ENCODE measurements at places on chromosomes 5 and 9.

DNA sequence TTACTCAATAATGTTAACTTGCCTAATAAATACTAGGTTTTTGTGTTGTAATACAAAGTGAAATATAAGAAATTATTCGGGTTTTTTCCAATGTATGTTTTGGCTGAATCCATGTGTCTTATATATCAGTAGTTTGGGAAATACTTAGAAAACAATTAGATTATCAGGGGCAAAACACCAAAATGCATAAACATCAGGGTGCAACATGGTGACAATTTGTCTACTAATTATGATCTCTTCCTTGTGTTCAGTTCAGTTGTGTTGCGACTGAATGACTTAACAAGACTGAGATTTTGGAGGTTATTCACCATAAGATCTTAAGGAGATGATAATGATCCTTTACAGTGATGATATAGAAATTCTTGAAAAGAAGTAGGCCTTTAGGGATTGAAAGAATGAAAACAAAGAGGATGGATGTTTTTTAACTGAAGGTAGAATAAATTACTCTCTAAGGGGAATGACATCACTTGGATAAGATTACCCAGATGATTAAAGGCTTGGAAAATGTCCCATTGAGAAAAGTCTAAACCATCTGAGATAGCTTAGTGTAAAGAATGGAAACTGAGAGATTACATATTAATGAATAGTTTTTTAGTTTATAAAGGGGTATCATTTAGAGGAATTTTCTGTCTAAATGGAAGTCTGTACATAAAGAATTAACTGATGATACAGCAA, 415.8 kb downstream of the SPATA31D1 start:
- no peak for DNase-seq

- no peak for DNase-seq
These were observed 539.9 kb downstream of the DMRTA1 start for GRCh38 chr9:22986556-22986955.

GRCh38 chr5:34053133-34053532, 10.1 kb upstream of the C1QTNF3 start:
- DNase-seq, result peak; percentile 87

GRCh38 chr5:115126303-115126702, 43.4 kb downstream of the TRIM36 start:
- no peak for DNase-seq

- DNase-seq, result no peak
These were observed 460.8 kb downstream of the DMAC1 start for GRCh38 chr9:7338586-7339281.

DNA sequence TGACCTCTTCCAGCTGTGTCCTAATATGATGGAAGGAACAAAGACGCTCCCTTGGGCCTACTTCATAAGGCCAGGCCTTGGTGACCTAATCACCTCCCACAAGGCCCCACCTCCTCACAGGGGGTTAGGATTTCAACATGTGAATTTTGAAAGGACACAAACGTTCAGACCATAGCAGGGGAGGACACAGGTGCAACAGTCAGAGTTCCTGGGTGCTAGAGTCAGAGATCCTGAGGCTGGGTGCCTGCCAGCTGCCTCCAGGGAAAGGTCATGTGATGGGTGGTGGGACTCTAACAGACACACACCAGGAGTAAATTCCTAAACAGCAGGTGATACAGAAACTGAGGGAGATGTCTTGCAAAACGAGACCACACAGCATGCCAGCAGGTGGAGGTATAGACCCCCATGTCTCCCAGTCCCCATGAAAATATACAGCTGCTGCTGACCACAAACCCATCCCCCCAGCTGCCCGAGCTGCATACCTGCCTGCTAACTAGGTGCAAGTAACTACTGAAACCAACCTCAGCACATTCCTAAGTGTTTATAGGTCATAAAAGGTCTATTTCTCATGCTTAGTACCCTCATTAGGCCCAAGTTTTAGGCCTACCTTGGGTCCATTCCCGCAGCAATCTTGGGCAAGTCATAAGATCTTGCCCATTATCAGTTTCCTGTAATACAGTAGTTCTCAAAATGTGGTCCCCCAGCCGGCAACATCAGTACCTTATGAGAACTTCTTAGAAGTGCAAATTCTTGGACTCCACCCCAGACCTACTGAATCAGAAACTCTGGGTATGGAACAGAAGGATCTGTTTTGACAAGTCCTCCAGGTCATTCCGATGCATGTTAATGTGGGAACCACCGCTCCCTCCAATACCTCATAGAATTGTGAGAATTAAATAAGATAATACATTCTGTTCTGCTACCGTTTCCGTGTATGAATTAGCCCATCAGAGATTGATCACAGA, 245.3 kb downstream of the ENC1 start:
- DNase-seq, result peak; percentile 96

DNA sequence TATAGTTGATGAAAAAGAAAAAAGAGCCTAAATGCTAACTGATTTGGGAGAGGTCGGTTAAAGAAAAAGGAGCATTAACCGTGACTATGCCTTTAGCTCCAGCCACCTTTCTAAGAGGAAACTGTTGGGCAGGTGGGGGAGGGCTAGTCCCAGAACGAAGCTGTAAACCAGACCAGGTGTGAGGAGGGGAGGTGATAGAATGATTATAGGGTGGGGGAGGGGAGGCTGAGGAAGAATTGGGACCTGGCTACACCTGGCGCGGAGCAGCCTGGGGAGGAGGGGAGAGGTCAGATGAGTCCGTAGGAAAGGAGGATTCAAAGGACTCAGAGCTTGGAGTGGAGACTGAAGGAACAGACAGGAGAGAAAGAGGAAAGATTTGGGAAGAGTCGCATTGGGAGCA, 73.4 kb downstream of the PHAX start:
- no peak for DNase-seq

DNA sequence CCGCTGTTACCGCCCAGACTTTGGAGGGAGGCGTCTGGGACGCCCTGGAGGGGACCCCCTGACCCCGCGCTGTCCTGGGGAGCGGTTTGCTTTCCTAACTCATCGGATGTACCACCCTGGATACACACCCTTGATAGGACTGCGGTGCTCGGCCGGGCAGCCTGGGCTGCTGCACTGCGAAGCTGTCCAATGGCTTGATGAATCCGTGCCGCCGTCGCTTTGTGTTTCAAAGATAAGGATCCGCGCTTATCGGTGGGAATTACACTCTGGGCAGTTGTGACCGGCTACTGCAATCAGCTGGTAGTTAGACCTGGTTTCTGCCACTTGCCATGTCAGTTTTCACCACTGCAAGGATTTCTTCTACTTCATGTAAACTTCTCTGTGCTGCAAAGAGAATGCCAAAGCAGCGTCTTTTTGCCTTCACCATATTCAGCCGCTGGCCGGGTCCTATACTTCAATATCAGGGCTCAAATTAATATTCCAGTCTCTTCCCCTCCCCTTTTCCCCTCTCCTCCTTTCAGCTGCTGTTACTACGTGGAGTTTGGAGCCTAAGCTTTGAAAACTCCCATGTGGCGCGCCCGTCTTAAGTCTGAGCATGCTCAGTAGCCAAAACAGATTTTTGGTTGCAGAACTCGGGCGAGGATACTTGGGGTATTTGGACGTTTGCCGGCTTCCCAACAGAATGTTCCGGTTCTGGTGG, 727 bp downstream of the SMAD5 start:
- peak; percentile 67 for DNase-seq

DNA sequence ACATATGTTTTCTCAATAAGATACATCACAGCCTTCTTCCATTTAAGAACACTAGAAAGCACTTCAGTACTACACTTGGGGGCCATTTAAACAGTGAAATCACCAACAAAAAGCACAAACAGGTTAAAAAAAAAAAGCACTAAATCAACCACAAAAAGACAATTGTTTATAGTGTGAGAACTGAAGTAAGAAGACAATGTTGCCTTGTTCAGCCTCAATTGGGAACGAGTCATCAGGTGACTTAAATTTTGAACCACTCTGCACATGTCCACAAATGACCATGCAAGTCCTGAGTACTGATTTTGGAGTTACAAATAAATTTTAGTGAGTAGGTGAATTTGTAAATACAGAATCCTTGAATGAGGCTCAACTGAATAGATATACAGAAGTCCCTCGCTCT, 37.2 kb upstream of the HNRNPA0 start:
- DNase-seq, result no peak

GRCh38 chr5:142545650-142546322, 140.1 kb downstream of the FGF1 start:
- no peak for DNase-seq

GRCh38 chr9:93657331-93658111, 81.1 kb downstream of the PHF2 start:
- no peak for DNase-seq

DNA sequence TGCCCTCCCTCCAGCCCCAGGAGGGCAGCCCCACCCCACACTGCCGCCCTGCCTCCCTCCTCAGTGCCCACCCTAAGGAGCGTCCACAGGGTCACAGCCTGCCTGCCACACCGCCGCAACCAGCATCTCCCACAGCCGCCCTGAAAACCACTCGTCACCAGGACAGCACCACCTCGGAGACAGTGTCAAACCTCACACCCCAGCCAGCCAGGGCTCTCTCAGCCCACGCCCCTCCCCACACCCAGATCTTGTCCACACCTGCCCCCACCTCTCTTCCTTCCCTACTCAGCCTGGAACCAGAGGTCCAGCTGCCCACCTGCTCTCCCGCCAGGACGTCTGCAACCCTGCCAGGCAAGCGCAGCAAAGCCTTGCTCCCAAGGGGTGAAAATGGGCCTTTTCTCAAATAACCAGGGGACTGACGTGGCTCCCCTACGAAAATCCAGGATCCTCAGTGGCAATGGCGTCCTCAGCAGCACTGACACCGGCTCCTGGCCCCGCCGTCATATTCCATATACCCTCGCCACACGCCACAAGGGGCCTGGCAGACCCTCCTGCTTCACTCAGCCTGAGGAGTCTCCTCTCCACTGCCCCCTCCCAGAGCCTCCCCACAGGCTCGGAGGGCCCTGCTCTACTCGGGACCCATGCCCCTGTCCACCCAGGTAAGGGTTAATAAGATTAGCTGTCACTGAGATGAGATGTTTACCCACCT, 71.0 kb upstream of the ADAMTS2 start:
- DNase-seq, result no peak

DNA sequence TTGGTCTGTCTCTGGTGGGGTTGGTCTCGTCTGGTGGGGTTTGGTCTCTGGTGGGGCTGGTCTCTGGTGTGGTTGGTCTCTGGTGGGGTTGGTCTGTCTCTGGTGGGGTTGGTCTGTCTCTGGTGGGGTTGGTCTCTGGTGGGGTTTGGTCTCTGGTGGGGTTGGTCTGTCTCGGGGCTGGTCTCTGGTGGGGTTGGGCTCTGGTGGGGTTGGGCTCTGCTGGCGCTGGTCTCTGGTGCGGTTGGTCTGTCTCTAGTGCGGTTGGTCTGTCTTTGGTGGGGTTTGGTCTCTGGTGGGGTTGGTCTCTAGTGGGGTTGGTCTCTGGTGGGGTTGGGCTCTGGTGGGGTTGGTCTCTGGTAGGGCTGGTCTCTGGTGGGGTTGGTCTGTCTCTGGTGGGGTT, 16.3 kb upstream of the CD74 start:
- no peak for DNase-seq

DNA sequence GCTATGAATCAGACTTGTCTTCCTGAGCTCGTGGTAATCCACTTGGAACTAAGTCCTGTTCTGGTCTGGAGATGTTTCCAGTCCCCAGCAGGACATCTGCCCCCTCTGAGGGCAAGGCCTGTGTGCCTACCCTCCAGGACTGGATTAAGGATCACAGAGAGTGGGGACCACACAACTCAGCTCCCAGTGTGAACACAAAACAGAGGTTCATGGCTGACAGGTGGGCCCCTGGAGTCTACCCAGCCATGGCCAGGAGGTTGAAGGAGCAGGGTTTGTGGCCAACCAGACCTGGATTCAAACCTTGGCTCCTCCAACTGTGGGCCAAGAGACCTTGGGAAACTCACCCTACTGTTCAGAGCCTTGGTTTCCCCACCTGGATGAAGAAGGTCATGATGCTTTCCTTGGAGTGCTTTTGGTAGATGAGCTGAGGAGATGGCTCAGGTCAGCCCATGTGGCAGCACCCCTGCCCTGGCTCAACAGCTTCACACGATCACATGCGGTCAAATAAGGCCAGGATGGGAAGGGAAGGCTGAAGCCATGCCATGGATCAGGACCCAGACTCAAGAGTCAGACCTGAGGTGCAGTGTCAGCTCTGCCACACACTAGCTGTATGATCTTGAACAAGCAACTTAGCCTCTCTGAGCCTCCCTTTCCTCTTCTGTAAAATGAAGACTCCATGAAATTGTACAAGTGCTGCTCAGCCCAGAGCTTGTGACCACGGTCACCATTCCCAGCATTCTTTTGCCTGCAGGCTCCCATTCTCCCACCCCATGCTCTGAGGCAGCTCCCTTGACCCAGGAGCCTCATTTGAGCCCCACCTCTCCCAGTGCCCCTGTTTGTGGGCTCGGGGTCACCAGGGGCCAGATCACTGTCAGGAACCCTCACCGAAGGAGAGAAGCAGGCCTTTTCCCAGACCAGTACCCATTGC, 27.3 kb upstream of the ANGPTL2 start:
- DNase-seq, result no peak

- no peak for DNase-seq
These were observed 92.9 kb downstream of the PDZD2 start for GRCh38 chr5:31731710-31732301.

- DNase-seq, result no peak
These were observed 44.3 kb downstream of the HABP4 start for GRCh38 chr9:96494215-96494800.

GRCh38 chr5:168273056-168273980, 18.1 kb upstream of the WWC1 start:
- DNase-seq, result no peak

- no peak for DNase-seq
These were observed 83.1 kb upstream of the MAST4 start for GRCh38 chr5:66513130-66513529.

- no peak for DNase-seq
These were observed 54.7 kb downstream of the FXN start for GRCh38 chr9:69090140-69090750.

- DNase-seq, result no peak
These were observed 380.8 kb downstream of the EBF1 start for GRCh38 chr5:158718738-158719505.

GRCh38 chr9:83056174-83056573, 6.8 kb downstream of the RASEF start:
- no peak for DNase-seq

DNA sequence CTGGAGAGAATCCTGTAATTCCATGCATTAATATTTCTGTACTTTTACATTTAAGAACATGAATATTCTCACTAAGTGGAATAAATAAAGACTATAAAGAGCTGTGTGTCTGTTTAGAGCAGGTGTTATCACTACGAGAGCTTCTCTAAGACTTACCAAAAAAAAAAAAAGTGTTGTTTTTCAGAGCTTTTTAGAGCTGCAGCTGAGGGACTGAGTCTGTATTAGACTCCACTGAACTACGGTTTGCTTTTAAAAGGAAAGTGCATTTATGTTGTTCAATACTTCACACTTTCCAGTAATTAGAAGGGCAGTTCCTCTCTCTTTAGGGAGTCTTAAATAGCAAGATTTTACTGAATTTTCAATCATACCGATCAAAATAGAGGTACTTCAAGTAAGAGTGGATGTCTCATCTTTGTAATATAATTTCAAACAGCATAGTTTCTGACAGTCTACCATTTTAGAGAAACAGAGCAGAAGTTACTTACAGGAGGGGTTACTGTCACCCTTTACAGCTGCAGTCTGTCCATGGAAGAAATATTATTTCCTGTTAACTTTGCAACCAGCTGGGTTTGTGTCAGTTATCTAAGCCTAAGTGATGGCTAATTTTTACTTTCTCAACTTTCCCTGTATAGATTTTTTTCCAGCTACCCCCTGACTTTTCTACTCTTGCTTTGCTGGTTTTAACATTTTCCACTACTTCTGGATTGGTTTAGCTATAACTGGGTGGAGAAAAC, 2.4 kb downstream of the SYK start:
- DNase-seq, result no peak

- DNase-seq, result peak; percentile 97
These were observed at the start of gene SPRY4 for GRCh38 chr5:142324871-142325724. Gene SPRY4, minus strand, starts transcription at chr5:142325021. Its CDS starts 9,913 bp downstream, at chr5:142315108.
